LNCaP clone FGC (cell line): ENCODE measurements at places on chromosomes 7 and 10.

GRCh38 chr7:112407261-112407660 is 43.0 kb upstream of the IFRD1 start:
- DNase-seq: no peak

DNA sequence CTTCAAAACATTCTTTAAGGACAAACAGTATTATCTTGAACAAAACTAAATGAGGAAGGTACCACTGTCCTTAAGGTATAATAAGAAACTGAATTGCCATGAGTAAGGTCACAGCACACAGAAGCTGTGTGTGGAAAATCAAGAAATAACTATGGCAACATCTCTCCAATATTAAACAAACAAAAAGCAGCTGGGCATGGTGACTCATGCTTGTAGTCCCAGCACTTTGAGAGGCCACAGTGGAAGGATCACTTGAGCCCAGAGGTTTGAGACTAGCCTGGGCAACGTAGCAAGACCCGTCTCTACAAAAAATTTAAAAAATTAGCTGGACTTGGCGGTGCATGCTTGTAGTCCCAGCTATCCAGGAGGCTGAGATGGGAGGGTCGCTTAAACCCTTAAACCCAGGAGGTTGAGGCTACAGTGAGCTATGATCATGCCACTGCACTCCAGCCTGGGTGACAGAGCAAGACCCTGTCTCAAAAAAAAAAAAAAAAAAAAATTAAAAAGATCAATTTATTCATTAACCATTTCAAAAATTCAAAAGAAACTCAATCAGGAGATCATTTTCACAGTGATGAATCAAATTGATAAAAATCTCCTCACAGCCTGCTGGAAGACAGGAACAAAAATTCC is 195.4 kb downstream of the SKIDA1 start:
- no peak for DNase-seq

- no peak for DNase-seq
Observed at GRCh38 chr7:155455776-155456737, 1.9 kb upstream of the EN2 start.

- DNase-seq: no peak
Observed at GRCh38 chr10:31341552-31341951, 22.5 kb downstream of the ZEB1 start.

GRCh38 chr7:105478606-105479005 is 43.5 kb downstream of the PUS7 start:
- DNase-seq: no peak

GRCh38 chr7:54544527-54545240 is 2.5 kb downstream of the VSTM2A start:
- no peak for DNase-seq

GRCh38 chr7:7792056-7792455 is 73.6 kb upstream of the RPA3 start:
- DNase-seq: no peak

DNA sequence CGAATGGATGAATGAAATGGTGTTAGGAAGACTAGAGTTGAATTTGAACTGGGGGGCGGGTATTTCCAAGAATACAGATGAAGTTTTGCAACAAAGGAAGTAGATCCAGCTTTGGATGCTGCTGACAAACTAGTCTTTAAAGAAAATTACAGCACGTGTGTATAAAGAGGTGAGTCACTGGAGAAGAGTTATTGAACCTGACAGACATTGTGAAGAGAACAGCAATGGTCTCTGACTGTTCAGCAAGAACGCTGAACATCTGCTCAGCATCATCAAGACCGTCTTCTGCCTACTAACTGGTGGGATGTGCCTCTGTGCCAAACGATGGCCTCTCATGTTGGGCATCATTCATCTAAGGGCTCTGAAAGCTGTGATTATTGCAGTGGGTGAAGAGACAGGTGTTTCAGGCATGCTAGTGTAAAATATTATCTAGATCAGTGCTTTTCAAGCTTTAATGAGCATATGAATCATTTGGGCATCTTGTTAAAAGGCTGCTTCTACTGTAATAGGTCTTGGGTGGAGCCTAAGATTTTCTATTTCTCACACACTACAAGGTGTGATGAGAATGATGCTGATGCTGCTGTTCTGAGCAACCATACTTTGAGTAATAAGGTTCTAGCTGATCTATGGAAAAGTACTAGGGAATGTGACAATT is 291.3 kb downstream of the PTEN start:
- no peak for DNase-seq

- DNase-seq: no peak
Observed at GRCh38 chr10:15897287-15897686, 37.0 kb upstream of the MINDY3 start.

- no peak for DNase-seq
Observed at GRCh38 chr10:38025283-38025682, 14.8 kb downstream of the ZNF33A start.

DNA sequence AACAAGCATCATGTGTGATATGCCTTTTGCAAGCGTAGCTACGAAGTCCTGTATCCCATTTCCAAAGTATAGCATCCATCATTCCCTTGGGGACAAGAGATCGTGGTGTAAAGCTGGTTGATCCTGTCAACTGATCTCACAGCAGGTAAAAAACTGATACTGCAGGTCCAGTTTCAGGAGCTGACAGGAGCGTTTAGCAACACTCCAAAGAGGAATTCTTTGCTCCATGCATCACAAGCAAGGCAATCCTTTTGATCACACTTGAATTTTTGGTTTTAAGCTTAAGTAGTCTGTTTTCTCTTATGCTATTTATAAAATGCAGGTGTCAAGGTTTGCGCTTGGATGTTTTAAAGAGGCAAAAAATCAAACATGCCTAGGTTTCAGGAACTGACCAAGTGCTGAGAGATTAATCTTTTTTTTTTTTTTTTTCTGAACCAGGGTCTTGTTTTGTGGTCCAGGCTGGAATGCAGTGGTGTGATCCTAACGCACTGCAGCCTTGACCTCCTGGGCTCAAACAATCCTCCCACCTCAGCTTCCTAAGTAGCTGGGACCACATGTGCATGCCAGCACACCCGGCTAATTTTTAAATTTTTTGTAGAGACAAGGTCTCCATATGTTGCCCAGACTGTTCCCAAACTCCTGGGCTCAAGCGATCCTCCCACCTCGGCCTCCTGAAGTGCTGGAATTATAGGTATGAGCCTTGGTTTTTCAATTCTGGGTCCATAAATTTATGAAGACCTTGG is 1.8 kb upstream of the ZDHHC4 start:
- no peak for DNase-seq

DNA sequence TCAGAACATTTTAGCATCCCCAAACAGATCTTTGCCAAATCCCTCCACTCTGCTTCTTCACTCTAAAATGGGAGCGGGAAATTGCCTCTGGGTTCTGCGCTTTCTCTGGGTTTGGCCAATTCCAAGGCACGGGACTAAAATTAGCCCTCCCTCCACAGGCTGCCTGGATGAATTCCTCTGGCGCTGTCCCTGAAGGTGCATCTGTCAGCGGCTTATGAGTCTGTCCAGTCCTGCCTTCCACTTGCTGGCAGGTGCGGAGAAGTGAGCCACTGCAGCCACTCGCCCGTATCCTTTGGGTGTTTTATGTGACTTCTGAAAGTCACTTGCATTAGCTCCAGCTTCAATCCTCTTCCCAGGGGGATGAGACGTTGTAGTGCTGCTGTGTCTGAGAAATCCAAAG is 121.6 kb downstream of the SH2D4B start:
- no peak for DNase-seq
